ENCODE measurements at places on chromosomes 3 and 15.

DNA sequence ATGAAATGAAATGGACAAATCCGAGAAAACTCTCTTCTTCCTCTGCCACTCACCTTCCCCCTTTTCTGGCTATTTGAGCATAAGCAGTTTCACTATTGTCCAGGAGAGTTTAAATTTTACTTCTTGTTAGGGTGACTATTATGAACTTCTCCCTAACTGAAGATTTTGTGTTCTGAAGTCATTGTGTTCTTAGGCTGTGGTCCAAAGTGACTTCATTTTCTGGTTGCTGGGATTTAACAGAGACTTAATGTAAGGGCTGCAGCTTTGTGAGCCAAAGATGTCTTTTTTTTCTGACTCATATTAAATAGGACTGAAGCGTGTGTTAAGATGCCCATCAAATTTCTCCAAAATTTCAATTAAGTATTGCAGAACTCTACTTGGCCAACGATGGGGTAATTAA is 46.5 kb upstream of the FSTL1 start:
- no peak for DNase-seq

DNA sequence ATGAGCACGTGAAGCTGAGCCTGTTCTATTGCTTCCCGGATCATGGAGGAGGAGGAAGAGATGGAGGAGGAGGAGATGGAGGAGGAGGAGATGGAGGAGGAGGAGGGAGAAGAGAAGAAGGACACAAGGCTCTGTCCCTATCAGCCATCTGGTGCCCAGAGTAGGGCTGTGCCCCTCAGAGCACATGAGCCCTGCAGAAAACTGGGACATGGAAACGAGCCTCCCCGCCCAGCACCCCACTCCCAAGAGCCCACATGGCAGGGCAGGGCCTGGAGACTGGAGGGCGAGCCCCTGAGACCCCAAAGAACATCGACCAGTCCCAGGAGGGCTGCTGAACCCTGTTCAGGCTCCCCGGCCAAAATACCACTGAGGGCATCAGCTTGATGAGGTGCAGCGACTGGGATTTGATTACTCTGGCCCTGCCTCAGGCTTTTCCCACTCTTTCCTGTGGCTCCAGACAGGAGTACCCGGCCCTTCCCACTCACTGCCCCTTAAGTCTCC is 285.6 kb downstream of the UACA start:
- no peak for DNase-seq

DNA sequence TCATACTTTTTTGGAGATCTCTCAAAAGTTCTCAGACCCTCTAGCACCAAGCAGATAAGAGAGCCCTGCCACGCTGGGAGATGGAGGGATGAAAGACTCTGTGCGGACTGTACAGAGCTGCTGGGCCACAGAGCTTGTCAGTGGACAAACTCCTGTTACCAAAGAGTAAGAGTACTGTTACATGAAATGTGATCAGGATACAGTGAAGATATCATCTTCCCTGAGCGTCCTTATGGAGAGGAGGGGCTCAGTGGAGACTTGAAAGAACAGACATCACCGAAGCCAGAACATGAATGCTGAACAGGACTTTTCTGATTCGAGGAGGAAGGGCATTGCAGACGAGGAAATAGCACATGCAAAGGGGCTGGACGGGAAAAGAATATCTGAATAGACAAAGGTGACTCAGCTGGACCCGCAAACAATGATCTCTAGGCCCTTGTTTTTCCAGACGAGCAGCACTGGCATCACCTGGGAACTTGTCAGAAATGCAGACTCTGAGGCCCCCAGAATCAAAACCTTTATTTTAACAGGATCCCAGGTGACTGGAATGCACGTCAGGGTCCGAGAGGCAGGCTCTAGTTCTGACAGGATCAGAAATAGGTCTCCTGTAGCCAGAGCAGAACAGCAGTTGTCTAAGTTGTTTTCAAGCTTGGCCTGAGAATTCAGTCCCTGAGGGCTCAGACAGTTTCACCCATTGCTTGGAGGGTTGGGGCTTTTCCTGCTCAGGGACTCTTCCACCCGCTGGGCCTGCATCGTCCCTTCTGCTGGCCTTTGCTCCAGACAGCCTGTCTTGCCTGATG is 277.9 kb downstream of the RPLP1 start:
- no peak for DNase-seq

- DNase-seq: no peak
These were observed 701.2 kb downstream of the NLGN1 start for GRCh38 chr3:174098746-174099145.

DNA sequence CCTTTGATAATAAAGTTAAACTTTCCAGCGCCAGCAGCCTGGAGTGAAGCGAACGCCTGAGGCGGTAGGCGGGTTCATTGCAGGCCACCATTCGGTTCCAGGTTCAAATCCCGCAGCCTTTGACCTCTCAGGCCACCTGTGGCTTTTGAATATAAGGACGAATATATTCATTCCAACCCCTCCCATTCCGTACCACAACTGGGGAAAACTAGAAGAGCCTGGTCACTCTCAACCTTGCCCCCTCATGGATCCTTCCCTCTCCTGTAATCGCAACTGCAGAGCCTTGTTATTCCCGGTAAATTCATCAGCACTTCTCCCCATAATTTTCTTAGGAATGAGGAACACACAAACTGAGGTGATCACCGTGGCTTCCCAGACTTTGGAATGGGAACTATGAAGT is 35.2 kb downstream of the ZIC4 start:
- DNase-seq: no peak

GRCh38 chr3:159200176-159200575 is 398.3 kb downstream of the MFSD1 start:
- DNase-seq: no peak

DNA sequence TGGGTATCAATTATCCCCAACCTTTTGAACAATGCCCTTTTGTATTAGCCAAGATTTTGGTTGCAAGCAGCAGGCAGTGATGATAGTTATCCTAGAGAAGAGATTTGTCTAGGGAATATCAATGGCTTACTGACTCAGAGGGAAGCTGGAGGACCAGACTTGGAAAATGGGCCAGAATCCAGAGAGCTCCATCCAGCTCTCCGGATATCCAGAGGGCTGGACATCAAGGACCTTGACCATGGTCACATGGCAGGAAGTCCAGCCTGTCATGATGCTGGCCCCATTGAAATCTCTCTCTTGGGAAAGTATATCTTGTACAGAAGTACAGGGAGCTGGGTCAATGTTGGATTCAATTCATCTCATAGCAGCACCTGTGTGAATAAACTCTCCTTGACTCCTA is 148.5 kb upstream of the PDZRN3 start:
- DNase-seq: no peak

- DNase-seq: no peak
These were observed 43.7 kb downstream of the SRPRB start for GRCh38 chr3:133849346-133849745.

DNA sequence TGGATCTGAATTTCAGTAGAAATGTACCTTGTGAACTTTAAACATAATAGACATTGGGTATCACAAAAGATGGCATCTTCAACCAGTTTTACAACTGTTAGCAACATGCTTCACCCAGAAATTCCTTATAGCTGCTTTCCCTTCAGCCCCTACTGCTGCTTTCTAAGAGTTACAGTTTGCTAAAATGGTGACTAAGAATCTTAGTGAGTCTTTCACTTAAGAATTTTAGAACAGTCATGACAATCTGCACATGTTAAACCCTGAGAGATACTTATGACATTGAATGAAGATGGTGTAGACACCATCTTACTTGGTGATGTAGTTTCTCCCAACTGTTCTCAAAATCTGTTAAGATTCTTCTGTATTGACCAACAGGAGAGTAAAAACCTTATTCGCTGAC is 129.7 kb upstream of the UBE2E1 start:
- no peak for DNase-seq

DNA sequence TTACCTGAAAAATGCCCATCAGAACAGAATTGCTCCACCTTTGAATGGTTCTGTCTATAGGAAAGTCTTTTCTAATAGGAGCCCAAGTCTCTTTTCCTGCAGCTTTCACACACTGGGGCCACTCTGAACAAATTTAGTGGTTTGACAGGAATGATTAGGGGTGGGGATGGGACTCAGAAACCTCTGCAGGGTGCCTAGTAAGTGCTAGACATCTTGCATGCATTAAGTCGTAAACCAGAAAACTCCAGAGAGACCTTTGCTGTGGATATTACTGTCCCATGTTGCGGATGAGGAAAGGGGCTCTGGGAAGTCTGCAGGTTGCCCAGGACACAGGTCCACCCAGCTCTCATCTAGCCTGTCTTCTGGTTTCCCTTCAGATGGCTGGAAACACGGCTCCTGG is 189.7 kb downstream of the OPA1 start:
- DNase-seq: no peak

DNA sequence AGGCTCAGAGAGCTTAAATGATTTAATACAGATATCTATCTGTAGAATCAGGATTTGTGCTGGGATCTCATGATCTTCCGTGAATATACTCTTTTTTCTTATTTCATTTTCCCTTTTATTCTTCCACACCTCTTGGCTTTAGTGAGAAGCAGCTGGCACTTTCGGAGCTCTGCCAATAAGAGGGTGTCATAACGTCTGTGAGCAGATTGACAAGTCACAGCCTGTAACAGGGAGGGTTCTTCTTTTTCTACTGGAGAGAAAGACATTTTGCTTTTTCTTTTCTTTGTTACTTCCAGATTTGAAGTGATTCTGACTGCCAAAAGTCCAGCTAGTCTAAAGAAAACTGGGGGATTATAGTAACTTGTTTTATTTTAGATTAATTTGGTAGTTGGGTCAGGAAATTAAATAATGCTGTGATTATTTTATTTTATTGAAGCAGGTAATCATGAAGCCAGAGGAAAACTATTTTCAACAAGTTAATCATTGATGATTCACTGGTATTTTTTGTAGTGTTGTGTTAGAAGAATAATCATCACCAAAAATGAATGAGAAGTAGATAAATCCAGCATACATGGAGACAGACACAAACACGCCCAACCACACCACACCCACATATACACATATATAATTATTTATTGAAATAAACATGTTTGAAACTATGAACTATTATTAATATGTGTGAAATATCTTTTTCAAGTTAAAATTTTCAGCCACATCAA is 69.8 kb downstream of the TNFAIP8L3 start:
- DNase-seq: no peak

GRCh38 chr15:92809880-92810361 is 90.2 kb upstream of the CHD2 start:
- DNase-seq: no peak

DNA sequence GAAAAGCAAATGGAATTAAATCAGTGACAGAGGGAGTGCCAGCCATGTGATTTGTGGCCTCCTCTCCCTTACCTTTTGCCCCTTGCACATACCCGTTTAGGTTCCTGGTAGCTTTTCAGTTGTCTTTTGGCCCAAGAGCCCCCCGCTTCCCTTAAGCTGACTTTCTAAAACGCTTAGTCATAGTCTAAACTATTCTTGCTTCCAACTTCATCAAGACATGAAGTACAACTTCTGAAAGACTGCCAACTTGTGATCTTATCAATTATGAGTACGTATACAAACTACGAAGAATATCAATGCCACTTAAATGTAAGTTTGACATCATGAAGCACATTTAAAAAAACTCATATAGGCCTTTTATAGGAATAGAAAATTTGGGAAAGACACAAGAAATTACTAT is 61.9 kb downstream of the EIF3J start:
- DNase-seq: peak; percentile 76

DNA sequence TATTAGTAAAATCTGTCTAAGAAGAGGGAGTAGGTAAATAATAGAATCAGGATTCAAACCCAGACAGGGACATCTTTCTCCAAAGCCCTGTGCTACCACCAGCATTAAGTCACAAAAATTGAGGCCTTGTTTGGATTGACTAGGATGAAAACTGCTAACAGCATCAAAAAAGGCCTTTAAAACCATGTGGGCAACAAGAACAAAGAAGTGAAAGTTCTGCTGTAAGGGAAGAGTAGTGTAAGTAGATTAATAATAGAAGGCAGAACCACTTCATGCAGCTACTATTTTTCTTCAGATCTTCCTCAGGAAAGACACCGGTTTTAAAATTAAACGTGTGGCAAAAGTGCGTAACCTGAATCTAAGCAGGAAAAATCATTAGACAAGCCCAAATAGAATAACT is 15.3 kb upstream of the KBTBD12 start:
- no peak for DNase-seq

- no peak for DNase-seq
These were observed 437.7 kb downstream of the DIPK2A start for GRCh38 chr3:144409319-144409718.

DNA sequence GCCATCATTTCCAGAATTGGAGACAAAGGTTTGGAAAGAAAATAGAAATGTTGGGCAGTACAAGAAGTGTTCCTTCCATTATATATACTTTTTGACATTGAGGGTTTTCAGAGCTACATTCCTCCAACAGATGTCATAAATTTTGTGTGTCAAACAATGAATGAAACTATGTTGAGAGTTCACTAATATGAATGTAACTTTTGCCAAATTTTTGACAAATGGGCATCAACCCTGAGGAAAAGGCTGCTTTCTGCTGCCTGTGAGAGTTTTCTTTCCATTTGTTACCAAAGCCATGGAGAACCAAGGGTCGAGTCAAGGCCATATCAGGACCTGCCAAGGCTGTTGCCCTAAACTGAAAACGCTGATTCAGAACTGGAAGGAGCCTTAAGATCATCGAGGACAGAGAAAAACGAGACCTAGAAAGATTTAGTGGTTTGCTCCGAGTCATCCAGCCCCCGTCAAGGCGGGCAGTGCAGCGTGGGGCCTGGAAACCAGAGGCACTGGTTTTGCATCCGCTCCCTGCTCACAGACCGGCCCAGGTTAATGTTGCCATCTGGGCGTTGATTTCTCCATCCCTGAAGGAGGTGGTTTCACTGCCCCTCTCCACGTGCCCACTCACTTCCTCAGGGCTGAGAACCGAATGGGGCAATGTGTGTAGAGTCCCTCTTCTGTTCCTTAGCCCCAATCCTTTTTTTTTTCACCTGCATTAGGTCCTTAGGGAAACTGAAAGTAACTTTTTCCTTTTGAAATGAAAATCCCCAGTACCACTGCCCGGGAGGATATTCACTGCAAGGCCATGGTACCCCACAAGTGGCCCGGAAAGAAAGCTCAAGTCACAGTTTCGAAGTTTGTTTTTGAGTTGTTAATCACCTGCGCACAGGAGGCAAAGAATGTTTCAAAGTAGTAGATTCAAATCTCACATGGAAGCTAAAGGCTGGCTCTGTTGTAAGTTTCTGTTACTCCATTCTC is 32.8 kb downstream of the TPM1 start:
- DNase-seq: no peak

DNA sequence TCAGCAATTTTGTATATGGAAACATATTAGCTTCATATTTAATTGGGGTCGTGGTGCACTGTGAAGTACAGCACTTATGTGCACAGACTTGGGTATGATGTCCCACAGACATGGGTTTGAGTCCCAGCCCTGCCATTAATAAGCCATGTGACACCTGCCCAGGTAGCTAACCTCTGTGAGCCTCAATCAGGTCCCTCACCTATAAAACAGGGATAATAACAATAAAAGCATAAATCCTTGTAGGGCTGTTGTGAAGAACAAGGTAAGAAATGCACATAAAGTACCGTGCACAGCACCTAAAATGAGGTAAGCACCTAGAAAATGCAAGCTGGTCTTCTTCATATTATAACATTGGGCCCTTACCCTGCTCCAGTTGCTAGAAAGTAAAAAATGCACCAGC is 173.5 kb upstream of the WNT5A start:
- DNase-seq: no peak

DNA sequence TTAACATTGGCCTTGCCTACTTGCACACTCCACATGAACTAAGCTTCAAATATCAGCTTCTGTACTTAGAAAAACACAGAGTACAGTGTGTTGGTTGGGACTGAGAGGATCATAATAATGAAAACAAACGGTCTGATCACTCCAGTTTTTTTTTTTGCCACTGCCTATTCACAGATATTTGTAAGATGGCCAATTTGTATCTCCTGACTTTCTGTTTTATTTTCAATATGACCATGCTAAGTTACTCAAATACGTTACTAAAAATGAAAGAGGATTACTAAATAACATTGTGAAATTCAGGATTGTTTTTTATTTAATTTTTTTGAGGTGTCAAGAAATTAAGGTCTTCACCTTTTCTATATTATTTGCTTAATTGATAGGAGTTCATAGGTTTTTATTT is 595.1 kb downstream of the TUSC7 start:
- DNase-seq: no peak
